ENCODE measurements at places on chromosomes 3 and 15.

GRCh38 chr3:36803091-36803791, 38.9 kb upstream of the DCLK3 start:
- DNase-seq: no peak

- DNase-seq: no peak
Measured at GRCh38 chr3:146067048-146067447, 93.9 kb downstream of the PLOD2 start.

- DNase-seq: no peak
Measured at GRCh38 chr3:30970183-30970582, 75.7 kb upstream of the GADL1 start.

GRCh38 chr3:174229916-174230315, 629.2 kb upstream of the NAALADL2 start:
- no peak for DNase-seq

DNA sequence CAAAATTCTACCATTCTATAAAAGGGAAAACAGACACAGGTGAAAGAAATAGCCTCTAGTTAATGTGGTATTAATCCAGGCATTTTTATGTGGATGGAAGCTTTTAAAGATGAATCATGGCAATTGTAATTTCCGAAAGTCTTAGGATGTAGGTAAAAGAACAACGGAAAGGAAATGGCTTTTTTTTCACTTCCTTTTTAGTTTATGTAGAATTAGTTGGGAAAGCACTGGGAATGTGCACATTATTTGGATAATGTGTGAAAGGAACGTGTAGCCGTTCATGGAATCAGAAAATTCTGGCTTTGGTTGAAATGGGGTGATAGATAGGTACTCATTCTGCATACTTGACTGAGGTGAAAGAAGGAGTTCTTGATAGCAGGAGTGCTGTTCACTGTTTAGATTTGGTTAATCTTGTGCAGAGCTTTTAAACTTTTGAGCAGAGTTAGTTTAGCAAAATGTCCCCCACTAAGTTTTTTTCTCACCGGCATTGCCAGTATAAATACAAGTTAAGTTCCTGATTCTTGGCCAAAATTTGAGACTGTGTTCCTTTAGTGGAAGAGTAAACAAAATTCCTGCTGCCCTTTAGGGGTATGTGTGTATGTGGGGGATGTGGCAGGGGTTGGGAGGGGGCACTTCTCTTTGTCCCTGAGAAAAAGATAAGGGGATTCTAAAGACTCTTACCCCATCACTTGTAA, 20.2 kb upstream of the UTS2B start:
- no peak for DNase-seq

GRCh38 chr15:68806220-68807060, 14.3 kb downstream of the ANP32A start:
- DNase-seq: no peak

DNA sequence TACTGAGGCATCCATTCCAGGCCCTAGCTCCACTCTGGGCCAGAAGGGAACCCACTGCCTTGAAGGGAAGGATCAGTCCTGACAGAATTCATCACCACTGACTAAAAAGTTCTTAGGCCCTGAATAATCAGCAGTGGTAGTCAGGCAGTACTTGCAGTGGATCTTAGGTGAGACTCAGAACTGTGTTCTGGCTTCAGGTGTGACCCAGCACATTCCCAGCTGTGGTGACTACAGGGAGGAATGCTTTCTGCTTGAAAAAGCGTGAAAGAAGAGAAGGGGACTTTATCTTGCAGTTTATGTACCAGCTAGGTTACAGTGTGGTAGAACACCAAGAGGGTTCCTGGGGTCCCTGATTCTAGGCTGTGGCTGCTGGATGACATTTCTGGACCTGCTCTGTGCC, 24.9 kb upstream of the AADACL2 start:
- no peak for DNase-seq

DNA sequence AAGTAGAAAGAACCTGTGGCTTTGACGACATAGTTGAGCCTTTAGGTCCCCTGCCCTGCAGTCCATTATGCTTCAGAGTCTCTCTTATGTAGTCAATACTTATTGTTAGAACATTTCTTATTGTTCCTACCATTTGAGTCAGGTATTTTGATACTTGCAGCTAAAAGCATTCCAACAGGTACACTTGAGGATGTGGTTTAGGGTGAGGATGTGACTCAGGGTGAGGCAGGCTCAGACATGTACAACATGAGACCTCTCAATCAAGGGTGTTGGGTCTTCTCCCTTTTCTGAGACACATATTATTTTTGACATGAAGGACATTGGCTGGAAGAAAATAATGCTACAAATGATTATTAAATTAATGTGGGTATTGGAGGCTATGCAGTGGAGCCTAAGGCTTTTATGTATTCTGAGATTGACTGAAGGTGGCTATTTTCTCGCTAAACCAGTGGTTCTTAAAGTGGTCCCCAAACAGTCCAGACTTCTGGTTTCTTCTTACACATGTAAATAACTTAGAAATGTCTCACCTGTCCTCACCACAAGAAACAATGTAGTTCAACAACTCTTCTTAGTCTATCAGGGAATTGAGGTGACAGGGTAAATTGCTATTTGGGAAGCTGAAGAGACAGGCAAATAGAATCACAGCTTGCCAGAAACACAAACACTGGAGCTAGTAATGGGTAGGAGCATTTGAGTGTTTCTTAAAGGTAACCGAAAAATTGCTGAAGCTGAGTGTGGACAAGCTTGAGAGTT, 135.5 kb upstream of the ZPLD1 start:
- DNase-seq: no peak

- no peak for DNase-seq
Measured at GRCh38 chr3:94106268-94106667, 43.4 kb downstream of the NSUN3 start.

- no peak for DNase-seq
Measured at GRCh38 chr15:89888214-89888804, 5.5 kb downstream of the AP3S2 start.

All from natural killer cell treated with Interleukin-12 subunit alpha and Interleukin-12 subunit beta and Interleukin-15 and Interleukin-18, amount 100 ng/mL, for 72 hours (primary cell).